MCF 10A (cell line): ENCODE measurements at places on chromosomes 7 and 10. TPM values are rescaled to one million over a fixed set of nuclear protein-coding genes. Genes with fewer than 3 reads are reported as not detected.

VWDE gene
- 3.0 and 3.1 TPM in 2 replicates for total RNA-seq

DBF4 gene
- total RNA-seq, result 19.0 and 27.4 TPM in 2 replicates

RBP4 gene
- total RNA-seq, result not detected in 2 replicates

GPER1 gene
- 0.28 and 0.32 TPM in 2 replicates for total RNA-seq

MTG1 gene
- total RNA-seq, result 71.6 and 74.3 TPM in 2 replicates

SCIN gene
- not detected in 2 replicates for total RNA-seq

NRF1 gene
- 18.4 and 21.4 TPM in 2 replicates for total RNA-seq
